Activated T-helper 1 cell treated with anti-CD3 and anti-CD28 coated beads, Interleukin-12 subunit alpha, Interleukin-12 subunit beta, Interleukin-2, Interleukin-4 antibody, amounts not matched to agents 30 ng/mL and 10 ng/mL and 1 ng/mL, durations not matched to agents 14 hours and 24 hours and 36 hours (primary cell): ENCODE measurements at places on chromosomes 16 and 17. TPM values are rescaled to one million over a fixed set of nuclear protein-coding genes. Genes with fewer than 3 reads are reported as not detected.

WNT9B gene
- not detected in 2 replicates for total RNA-seq

DBF4B gene
- total RNA-seq = 22.5 and 22.8 TPM in 2 replicates

C16orf86 gene
- total RNA-seq = 0.86 and 1.4 TPM in 2 replicates

DNA sequence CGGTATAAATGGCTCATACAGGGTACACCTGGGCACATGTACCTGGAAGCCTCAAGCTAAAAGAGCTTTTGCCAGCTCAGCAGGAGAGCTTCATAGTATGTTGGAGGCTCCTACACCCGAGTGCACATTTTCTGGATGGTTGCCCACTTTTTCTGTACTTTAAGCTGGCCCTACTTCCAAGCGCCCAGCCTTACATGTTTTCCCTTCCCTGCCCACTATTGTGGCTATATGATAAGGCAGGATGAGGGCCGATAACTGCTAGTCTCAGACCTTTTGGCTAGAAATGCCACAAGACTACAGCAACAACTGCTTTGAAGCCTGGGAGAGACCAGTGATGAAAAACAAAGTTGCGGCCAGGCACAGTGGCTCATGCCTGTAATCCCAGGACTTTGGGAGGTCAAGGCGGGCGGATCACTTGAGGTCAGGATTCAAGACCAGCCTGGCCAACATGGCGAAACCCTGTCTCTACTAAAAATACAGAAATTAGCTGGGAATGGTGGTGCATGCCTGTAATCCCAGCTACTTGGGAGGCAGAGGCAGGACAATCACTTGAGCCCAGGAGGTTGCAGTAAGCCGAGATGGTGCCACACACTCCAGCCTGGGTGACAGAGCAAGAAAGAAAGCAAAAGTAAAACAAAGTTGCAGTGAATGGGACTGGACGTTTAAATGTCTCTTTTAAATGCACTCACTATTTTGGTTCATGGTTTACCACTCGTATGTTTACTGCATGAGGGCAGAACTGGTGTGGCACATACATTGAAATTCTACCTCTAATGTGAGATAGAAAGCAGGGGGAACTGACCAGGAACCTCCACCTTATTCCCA, 14.2 kb upstream of the MARCHF10 start:
- H3K27me3 ChIP-seq = peaks cover 5% of the 10 kb centered on the region
- no peak overlapping the region for H3K27ac ChIP-seq
- no peaks in the 10 kb centered on the region for H3K4me1 ChIP-seq
- H3K36me3 ChIP-seq = no peaks in the 10 kb centered on the region
- DNase-seq = no peak
- H3K4me3 ChIP-seq = no peak overlapping the region

- H3K4me1 ChIP-seq = peaks cover 19% of the 10 kb centered on the region
- no peak for DNase-seq
- no peak overlapping the region for H3K27ac ChIP-seq
- H3K4me3 ChIP-seq = no peak overlapping the region
- no peaks in the 10 kb centered on the region for H3K27me3 ChIP-seq
- peaks cover 2% of the 10 kb centered on the region for H3K36me3 ChIP-seq
Observed at GRCh38 chr17:29407856-29408255, 17.7 kb downstream of the TAOK1 start.

- H3K27me3 ChIP-seq = peaks cover 8% of the 10 kb centered on the region
- no peak overlapping the region for H3K4me3 ChIP-seq
- H3K36me3 ChIP-seq = no peaks in the 10 kb centered on the region
- H3K27ac ChIP-seq = no peak overlapping the region
Observed at GRCh38 chr16:24504472-24505345, 34.7 kb upstream of the RBBP6 start.
